ENCODE measurements at places on chromosomes 4 and X. TPM values are rescaled to one million over a fixed set of nuclear protein-coding genes. Genes with fewer than 3 reads are reported as not detected.

DNA sequence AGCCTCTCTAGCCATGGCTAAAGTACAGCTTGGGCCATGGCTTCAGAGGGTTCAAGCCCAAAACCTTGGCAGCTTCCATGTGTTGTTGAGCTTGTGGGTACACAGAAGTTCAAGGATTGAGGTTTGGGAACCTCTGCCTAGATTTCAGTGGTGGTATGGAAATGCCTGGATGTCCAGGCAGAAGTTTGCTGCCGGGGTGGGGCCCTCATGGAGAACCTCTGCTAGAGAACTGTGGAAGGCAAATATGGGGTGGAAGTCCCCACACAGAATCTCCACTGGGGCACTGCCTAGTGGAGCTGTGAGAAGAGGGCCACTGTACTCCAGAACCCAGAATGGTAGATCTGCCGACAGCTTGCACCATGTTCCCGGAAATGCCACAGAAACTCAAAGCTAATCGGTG, 59.5 kb downstream of the NEXMIF start:
- DNase-seq = no peak

DNA sequence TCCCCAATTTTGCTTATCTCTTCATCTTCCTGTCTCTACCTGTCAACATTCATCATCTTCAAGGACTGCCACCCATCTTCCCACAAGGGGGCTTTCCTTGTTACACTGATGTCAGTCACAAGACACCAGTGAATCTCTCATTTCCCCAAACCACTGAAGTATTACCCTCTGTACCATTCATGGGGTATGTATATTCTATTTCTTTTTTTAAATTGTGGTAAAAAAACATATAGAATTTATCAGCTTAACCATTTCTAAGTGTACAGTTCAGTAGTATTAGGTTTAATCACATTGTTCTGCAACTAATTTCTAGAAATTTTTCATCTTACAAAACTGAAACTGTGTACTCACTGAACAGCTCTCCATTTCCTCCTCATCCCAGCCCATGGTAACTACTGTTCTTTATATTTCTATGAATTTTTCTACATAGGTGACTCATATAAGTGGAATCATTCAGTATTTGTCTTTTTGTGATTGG, 98.6 kb downstream of the LARP7 start:
- no peak for DNase-seq

- no peak for DNase-seq
Measured at GRCh38 chr4:187739771-187740170, 255.8 kb upstream of the ZFP42 start.

GRCh38 chr4:54588404-54588803, 69.4 kb upstream of the KIT start:
- DNase-seq = no peak

DGKK gene
- total RNA-seq = not detected

- DNase-seq = no peak
Measured at GRCh38 chrX:134688839-134689238, 30.6 kb upstream of the PLAC1 start.

DNA sequence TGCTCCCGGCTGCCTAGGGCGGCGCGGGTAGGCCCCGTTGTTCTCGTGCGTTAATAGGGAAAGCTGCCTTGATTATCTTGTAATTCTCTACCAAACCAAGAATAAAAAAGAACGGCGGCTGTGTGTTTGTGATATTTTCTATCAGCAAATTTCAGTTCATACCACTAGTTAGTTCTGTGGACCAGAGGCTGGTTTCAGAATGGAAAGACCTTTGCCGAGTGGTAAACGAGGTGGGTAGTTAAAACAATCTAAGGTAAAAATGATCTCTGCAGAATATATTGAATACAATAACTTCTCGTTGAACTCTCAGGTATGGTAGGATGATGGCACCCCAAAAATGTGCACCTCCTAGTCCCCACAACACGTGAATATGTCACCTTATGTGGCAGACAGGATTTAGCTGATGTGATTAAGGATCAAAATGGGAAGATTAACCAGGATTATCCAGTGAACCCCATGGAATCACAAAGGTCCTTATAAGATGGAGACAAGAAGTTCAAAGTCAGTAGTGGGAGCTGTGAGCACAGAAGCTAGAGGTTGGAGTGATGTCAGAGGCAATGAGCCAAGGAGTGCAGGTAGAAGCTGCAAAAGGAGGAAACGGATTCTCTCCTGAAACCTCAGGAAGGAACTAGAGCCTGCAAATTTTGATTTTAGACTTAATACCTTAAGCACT, 574 bp upstream of the CFAP97 start:
- DNase-seq = no peak

ARHGAP6 gene
- 5.6 TPM for total RNA-seq

PPEF1 gene
- total RNA-seq = not detected

DNA sequence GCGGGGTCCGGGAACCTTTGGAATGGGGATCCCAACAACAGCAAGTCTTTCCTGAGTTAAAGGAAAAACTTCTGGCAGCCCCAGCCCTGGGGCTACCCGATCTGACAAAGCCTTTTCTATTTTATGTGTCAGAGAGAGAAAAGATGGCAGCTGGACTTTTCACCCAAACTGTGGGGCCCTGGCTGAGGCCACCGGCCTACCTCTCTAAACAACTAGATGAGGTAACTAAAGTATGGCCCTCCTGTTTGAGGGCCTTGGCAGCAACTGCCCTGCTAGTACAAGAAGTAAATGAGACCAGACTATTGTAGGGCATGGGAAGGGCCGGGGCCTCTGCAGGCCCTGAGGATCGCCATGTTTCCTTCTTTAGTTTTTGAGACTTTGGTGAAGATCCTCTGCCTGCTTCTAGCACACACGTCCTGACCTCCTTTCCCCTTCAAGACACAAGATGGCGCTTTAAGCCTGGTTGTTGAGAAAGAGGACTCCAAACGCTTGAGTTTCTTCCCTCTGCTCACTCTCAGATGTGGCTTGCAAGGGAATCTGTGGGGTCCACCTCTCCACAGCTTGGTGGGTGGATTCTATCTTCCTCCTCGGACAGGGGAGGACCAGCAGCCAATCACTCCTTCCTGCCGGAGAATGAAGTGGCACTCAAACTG, 18.5 kb upstream of the DRD5 start:
- peak; percentile 46 for DNase-seq

NXF2 gene
- total RNA-seq = not detected

GRCh38 chr4:15901007-15901406, 37.5 kb downstream of the FGFBP1 start:
- no peak for DNase-seq

- DNase-seq = no peak
Measured at GRCh38 chr4:98314791-98315565, 53.8 kb downstream of the RAP1GDS1 start.

PDZD4 gene
- total RNA-seq = 1.0 TPM

- no peak for DNase-seq
Measured at GRCh38 chr4:152572417-152573086, 36.7 kb upstream of the FBXW7 start.

DNA sequence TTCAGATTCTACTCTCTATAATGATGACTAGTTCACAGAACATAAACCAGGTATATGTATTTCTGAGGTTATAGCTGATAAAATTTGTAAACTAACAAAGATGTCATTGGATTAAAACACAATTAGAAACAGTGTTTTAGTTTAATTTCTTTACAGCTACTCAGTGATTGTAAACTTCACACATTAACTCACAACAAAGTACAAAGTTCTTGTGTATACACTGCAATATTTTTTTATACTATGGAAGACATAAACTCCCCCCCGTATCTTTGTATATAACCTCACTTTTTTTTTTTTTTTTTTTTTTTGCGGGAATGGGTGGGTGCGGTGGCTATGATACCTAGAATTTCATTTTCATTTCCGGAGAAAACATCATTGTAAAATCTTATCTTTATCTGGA, 1043.2 kb downstream of the PCDH18 start:
- no peak for DNase-seq

- DNase-seq = no peak
Measured at GRCh38 chr4:140829825-140830224, 73.6 kb upstream of the TBC1D9 start.

DNA sequence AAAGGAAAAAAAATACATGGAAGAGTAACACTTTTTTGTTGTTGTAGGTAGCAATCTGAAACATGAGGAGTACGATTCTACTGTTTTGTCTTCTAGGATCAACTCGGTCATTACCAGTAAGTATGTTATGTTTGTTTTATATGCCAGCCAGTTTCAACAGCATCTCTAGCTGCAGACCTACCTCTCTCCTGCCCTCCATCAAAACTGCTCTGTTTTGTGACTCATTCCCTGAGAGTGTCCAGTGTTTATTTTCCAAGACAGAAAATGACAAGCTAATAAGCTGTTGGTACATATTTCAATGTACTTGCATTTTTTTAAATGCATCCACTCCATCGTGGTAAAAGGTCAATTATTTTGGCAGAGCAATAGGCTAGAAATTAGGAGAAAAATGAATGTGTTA, 347 bp downstream of the AMTN start:
- DNase-seq = no peak

DNA sequence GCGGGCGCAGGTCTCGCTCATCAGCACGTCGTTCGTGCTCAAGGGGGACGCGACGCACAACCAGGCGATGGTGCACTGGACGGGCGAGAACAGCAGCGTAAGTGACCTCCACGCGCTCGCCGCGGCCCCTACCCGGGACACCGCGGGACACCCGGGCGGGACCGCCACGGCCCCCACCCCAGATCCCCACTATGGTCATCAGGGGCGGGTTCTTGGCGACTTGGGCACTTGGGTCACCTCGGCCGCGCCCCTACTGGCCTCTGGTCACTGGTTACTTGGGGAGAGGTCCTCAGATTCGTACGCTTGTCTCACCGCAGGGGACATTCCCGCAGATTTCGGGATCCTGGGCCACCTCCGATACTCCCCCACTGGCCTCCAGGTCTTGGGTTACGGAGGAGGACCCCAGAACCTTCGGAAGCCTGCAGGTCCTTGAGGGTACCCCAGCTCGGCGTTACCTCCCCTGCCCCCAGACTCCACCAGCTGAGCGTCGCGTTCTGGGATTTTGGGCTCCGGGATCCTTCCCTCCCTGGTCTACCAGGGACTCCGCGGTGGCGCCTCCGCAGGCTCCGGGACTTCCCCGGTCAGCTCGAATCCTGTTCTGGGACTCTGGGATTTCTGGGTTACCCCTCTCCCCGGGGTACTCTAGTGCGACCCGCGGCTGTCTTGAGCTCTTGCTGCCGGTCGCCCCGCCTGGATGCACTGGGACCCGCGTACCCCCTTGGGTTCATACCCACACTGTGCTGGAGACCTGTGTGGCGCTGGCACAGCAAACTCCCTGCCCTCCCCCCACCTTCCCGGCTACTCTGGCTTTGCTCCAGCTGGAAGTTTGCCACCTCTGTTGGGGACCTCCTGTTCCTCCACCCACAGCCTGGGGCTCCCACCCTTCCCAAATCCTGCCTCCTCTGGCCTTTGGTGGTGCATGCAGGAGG, 956 bp downstream of the SORCS2 start:
- DNase-seq = no peak

EFHC2 gene
- total RNA-seq = 1.9 TPM

DNA sequence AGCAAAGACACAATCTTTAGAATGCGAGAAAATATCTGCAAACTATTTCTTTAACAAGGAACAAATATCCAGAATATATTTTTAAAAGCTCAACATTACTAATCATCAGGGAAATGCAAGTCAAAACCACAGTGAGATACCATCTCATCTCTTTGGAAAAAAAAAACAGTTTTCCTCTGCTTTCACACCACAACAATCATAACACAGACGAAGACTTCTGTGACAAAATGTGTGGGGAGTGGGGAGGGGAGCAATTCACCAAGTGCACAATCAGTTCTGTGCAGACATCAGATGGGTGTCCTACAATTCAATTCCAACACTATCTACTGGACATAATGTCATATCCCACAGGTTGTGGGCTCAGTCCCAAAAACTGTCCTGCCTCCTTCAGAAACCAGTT, 293.2 kb upstream of the SLC7A11 start:
- DNase-seq = no peak

PABPC1L2B gene
- total RNA-seq = not detected

GRCh38 chrX:69289793-69290123, 124.5 kb upstream of the PJA1 start:
- DNase-seq = no peak

DNA sequence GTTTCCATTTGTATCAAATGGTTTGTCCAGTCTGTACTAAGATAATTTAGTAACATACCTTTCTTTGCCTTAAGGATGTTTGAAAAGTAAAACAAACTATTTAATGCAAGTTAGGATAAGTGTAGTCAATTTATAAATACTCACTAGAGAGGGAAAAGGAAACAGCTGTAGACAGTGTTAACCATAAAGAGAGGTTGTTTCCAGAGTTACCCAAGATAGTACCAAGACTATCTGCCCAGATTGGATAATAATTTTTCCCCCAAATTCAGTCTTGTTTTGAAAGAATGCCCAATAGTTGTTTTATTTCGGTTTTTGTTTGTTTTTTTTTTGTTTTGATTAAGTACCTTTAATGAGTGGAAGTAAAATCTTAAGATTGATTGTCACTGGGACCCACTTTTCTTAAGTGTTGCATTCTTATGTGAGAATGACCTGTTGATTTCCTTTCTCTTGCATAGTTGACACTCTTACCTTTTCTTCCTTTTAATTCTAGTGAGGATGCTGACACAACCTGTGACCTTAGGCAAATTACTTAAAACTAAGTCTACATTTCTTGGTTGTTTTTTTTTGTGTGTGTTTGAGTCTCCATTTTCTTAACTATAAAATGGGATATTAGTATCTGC, 12.8 kb downstream of the AFF1 start:
- no peak for DNase-seq

CLDN34 gene
- total RNA-seq = 0.89 TPM

- DNase-seq = no peak
Measured at GRCh38 chrX:136211766-136212556, 39.2 kb downstream of the MAP7D3 start.

- no peak for DNase-seq
Measured at GRCh38 chrX:115192244-115192700, 3.1 kb downstream of the RBMXL3 start.

DNA sequence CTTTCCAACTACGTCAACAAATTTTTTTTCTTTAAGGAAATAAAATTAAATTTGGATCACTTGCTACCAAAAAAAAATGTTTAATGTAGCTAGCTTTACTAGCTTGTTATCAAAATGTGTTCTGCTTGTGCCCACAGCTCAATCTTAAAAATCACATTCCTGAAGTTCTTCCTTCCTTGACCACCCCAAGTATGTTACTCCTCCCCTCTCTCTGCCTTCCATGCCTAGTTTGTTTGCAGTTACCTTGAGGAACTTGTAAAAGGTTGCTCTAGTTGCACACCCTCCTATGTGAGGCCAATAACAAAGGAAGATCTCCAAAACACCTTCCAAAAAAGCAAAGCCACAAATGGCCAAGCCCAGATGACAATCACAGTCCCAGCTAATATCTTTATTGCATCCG, 19.6 kb upstream of the TMEM184C start:
- no peak for DNase-seq

- DNase-seq = no peak
Measured at GRCh38 chr4:113404841-113405240, 355.4 kb downstream of the ANK2 start.

PCDH11X gene
- not detected for total RNA-seq

ADAMTS3 gene
- total RNA-seq = 0.12 TPM

- no peak for DNase-seq
Measured at GRCh38 chr4:69321153-69321729, 41.0 kb downstream of the UGT2B28 start.

- no peak for DNase-seq
Measured at GRCh38 chrX:111880735-111881134, 4.8 kb downstream of the TRPC5OS start.

GRCh38 chr4:63901304-63901703, 507.9 kb downstream of the TECRL start:
- DNase-seq = no peak

Measured in left colon (tissue), 2 donors.